Smooth muscle cell of the pulmonary artery (primary cell): ENCODE measurements at places on chromosomes 11 and 22. TPM values are rescaled to one million over a fixed set of nuclear protein-coding genes. Genes with fewer than 3 reads are reported as not detected.

Gene SERPING1
- 11.6 and 43.9 TPM in 2 replicates for total RNA-seq

Gene P4HA3
- total RNA-seq: 36.9 and 39.1 TPM in 2 replicates

Gene IGLL1
- not detected in 2 replicates for total RNA-seq

Gene GSTT4
- total RNA-seq: 0.07 TPM in 1 of 2 replicates, not detected in the other

Gene MRPL21
- 24.5 and 38.3 TPM in 2 replicates for total RNA-seq

Gene OR8G1
- total RNA-seq: not detected in 2 replicates

Gene CTSC
- total RNA-seq: 38.1 and 39.1 TPM in 2 replicates

Gene HTR3A
- not detected in 2 replicates for total RNA-seq

Gene MB
- total RNA-seq: 0.39 TPM in 1 of 2 replicates, not detected in the other

Gene ARHGEF12
- total RNA-seq: 105 and 126 TPM in 2 replicates

Gene TEX12
- total RNA-seq: 0.20 TPM in 1 of 2 replicates, not detected in the other

Gene MTNR1B
- not detected in 2 replicates for total RNA-seq

Gene CRYBA4
- not detected in 2 replicates for total RNA-seq

Gene FAM83F
- under 0.01 TPM in 1 of 2 replicates, not detected in the other for total RNA-seq

Gene OPCML
- total RNA-seq: 0.43 and 0.65 TPM in 2 replicates

Gene SORL1
- total RNA-seq: 1.3 and 11.8 TPM in 2 replicates

Gene GLYATL1
- total RNA-seq: 0.13 and 0.26 TPM in 2 replicates

Gene SLC22A6
- not detected in 2 replicates for total RNA-seq

Gene SNX32
- total RNA-seq: 1.3 and 4.0 TPM in 2 replicates

Gene LINC01488
- not detected in 2 replicates for total RNA-seq

Gene MMP7
- total RNA-seq: not detected in 2 replicates

Gene INPP5J
- total RNA-seq: 0.26 and 0.46 TPM in 2 replicates

Gene PIWIL4
- 3.0 and 4.6 TPM in 2 replicates for total RNA-seq
